Effector memory CD4-positive, alpha-beta T cell (primary cell): ENCODE measurements at places on chromosomes 4 and X.

GRCh38 chr4:79923281-79923680 lies 149.7 kb downstream of the ANTXR2 start:
- no peak overlapping the region for H3K4me3 ChIP-seq
- no peak for DNase-seq
- H3K36me3 ChIP-seq = no peaks in the 10 kb centered on the region

GRCh38 chr4:3136454-3136853 lies 62.0 kb downstream of the HTT start:
- peaks cover 75% of the 10 kb centered on the region for H3K36me3 ChIP-seq
- no peaks in the 10 kb centered on the region for H3K27me3 ChIP-seq
- H3K4me3 ChIP-seq = no peak overlapping the region
- H3K4me1 ChIP-seq = no peaks in the 10 kb centered on the region
- DNase-seq = no peak

DNA sequence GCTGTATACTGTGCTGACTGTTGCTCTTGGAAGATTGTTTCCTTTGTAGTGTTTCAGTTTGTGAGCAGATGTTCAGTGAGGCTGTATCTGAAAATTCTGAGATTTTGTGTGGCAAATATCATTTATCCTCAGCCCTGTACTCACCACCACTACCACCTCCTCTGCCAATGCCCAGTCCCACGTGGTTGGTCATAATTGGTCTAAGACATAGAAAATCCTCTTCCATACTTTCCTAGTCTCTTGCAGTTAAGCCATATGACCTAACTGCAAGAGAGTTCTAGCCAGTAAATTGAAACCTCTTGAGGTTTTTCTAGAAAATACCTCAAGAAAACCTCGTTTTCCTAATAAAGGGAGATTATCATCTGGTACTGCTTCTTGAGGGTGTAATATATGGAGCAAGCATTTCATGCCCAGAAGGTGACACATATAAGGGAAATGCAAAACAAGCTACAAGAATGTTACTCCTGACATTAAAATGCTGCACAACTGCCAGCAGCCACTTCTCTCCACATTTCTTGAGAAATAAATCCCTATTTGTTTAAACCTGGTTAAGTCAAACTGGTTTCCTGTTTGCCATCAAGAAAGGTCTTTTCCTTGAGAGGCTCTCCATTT lies 32.8 kb downstream of the ABCE1 start:
- no peak overlapping the region for H3K4me3 ChIP-seq
- H3K36me3 ChIP-seq = peaks cover 12% of the 10 kb centered on the region

GRCh38 chr4:13548059-13548983 lies 4.0 kb upstream of the NKX3-2 start:
- DNase-seq = no peak
- no peak overlapping the region for H3K27ac ChIP-seq
- no peaks in the 10 kb centered on the region for H3K36me3 ChIP-seq
- H3K4me1 ChIP-seq = peaks cover 38% of the 10 kb centered on the region
- H3K4me3 ChIP-seq = peak overlapping the region; percentile 59

GRCh38 chr4:127975121-127975770 lies 10.0 kb downstream of the ABHD18 start:
- no peaks in the 10 kb centered on the region for H3K4me1 ChIP-seq
- no peak overlapping the region for H3K4me3 ChIP-seq
- H3K36me3 ChIP-seq = no peaks in the 10 kb centered on the region
- no peak for DNase-seq

GRCh38 chr4:139568206-139568955 lies 12.4 kb upstream of the SETD7 start:
- no peak overlapping the region for H3K27ac ChIP-seq
- no peak overlapping the region for H3K4me3 ChIP-seq
- no peaks in the 10 kb centered on the region for H3K36me3 ChIP-seq
- DNase-seq = no peak
- no peaks in the 10 kb centered on the region for H3K27me3 ChIP-seq
